Stimulated activated CD4-positive, alpha-beta T cell treated with anti-CD3 and anti-CD28 coated beads, TNF-alpha, amount 100 ng/mL, for 1 hour (primary cell): ENCODE measurements at places on chromosomes 2 and 18.

GRCh38 chr2:144834998-144835633, 315.2 kb upstream of the ZEB2 start:
- DNase-seq = no peak

GRCh38 chr2:75526842-75527241, 33.9 kb downstream of the EVA1A start:
- DNase-seq = no peak

DNA sequence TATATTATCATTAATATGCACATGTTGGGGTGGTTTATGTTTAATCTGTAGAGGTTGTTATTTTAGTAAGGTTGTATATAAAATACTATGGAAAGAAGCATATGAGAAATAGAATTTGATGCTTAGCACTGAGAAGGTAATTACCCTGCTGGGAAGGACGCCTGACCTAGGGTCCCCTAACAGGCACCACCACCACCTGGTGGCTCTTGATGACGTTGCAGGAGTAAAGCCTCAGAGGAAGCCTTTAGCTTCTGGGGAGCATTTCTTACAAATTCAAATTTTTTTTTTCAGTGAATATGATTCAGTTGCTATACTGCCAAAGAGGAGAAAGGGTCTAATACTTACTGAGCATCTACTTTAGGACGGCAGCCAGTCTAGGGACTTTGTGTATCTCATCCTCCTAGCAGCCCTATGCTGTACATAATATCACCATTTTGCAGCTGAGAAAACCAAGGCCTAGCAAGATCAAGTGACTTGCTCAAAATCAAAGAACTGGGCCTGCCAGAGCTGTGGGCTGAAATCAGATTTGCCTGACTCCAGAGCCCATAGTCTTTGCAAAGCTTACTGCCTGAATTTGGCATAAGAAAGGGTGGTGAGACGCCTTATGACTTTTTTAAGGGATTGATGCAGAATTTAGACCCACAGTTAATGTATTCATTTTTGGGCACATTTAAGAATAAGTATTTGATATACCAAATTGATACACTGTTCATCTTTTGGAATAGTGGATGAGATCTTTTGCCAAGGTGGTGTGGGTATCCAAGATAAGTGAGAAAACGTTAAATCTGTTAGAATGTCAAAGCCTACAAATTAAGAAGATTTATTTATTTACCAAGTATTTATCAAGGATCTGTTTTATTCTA, 78.8 kb upstream of the GAREM1 start:
- peak; percentile 20 for DNase-seq

DNA sequence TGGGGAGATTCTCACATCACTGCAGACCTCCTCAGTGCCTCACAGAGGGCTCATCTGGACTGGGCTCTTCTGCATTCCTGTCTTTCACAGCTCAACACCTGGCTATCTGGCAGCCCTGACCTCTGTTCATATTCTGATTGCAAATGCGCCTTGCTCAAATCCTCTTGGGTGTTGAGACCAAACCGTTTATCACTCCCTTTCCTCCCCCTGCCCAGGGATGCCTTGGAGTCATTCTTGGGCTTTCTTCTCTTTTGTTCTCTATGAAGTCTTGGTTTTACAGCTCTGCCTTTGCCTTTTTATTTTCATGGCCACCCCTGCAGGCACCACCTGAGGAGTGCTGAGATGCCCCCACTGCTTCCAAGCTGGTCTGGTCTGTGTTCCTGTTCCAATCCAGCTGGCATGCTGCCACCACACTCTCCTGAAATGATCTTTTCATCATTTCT, 26.3 kb downstream of the TUBB6 start:
- DNase-seq = no peak

GRCh38 chr2:172674034-172674967, 61.3 kb upstream of the RAPGEF4 start:
- DNase-seq = no peak

DNA sequence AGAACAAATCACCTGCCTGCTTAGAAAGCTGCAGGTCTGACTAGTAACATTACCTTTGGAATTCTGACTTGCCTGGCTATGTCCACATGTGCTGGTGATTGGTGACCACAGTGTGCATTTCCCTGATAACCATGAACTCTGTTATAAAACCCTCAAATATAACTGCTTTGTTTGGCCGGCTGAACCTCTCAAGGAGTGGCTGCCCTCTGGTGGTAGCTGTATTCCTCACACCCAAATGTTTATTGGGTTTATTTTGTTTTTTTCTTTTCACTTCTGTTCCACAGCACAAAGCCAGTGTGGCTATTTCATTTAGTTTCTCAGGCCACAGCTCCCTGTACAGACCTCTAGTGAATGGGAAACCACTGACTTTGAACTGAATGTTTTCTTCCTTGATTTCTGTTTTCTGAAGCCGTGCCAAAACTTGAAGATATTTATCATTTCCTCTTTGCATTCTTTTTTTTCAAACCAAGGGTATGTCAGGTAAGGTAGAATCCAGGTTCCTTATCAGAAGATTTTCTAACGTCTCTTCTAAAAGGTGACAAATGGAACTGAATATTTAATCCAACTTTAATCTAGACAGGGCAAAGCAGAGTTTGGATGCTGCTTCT, 549.0 kb upstream of the VRK2 start:
- no peak for DNase-seq

DNA sequence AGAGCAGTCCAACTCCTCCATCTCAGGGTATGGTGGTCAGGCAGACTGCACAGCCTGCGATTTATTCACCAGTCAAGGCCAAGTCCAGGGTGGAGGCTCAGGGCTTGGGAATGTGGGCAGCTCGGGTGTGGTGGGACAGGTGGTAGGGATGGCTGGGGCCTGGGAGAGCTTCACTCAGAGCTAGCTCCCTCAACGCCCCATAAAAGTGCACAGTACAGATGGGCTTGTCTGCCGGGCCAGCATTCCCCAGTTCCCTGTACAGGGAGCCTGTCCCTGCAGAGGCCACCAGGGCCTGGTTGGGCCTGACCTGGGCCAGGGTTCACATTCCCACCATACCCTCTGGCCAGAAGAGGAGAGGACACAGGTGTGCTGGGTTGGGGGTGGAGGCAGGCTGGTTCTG, 49.2 kb upstream of the OTOS start:
- DNase-seq = no peak

DNA sequence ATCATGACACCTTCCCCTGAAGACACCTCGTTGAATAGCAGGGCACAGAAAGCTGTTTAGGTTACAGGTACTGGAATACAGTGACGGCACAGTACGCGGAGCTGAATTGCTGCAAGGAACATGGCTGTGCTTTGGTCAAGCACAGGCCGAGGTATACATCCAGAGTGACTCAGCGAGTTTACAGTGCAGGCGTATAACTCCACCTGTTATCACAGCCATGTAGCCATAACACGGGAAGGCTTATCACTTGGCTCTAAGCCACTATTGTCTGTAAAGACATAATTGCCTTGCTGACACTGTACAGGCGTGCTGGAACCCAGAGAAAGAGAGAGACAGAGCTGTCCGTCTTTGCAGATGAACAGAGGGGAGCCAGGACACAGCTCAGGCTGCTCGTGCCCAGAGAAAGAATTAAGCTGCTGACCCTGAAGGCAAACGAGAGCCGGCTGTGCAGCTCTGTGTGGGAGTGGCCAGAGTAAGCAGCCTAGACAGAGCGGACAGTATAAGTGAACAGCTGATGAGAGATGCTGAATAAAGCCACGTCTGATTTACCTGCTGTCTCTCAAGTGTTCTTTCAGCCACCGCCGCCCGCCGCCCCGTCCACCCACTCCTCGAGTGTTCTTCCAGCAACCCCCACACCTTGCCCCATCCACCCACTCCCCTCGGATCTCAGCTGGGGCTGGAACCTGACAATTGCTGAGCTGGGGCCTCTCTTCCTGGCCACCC, 87.3 kb upstream of the PPP1CB start:
- DNase-seq = no peak

DNA sequence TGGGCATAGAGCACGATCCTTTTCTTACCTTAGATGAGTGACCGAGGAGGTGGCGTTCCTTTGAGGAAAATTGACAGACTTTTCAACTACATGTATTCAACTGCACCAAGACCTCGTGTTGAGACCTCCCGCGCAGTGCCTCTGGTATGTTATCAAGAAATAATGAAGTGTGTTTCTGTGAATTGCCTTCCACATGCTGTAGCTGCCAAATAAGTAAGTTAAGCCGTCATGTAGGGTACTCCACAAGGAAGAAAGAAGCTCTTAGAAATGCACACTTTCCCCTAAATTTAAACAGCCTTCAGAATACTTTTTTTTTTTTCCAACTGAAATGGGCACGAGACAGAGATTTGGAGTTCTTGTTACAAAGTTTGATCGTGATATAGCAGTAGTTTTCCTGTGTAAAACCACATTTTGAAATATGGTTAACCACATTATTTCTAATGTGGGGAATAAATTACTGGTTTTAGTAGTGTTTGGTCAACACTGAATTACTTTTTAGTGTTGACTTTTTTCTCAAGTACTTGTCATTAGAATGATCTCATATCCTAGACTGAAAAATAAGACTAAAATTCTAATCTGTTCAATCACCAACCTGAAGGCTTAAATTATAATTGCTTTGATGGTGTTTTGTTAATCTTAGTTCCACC, 30.5 kb downstream of the PDK1 start:
- DNase-seq = no peak

GRCh38 chr2:123380370-123380935, 644.6 kb upstream of the CNTNAP5 start:
- no peak for DNase-seq

- DNase-seq = no peak
Measured at GRCh38 chr2:239589270-239589825, 188.5 kb upstream of the HDAC4 start.

GRCh38 chr2:66318009-66318561, 116.8 kb upstream of the MEIS1 start:
- no peak for DNase-seq

DNA sequence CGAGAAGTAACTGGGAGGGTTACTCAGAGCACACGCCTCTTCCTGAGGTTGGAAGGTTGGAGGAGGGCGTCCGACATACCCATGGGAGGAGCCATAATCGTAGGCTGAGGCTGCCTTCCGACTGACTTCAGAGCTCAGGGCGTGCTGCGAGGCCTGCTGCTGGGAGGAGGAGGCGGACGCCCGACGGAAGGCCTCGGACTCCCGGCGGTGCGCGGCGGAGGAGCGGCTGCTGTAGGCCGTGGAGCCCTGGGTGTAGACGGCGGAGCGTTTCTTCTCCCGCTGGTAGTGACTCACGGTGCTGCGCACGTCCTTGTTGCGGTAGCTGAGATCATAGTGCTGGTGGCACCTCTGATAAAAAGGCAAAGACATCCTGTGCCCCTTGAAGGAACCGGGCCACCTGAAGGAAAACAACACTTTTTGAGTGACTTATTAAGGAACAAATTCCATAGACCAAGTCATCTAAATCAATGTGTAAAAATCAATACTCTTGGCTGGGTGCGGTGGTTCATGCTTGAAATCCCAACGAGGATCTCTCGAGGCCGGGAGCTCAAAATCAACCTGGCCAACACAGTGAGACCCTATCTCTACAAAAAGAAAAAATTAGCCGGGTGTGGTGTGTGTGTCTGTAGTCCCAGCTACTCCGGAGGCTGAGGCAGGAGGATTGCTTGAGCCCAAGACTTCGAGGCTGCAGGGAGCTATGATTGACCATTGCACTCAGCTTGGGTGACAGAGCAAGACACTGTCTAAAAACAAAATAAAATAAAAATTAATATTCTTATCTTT, 4.7 kb downstream of the MYOM1 start:
- no peak for DNase-seq
